Fibroblast of skin of left quadriceps (primary cell): ENCODE measurements at places on chromosomes 7 and 10.
A peak's percentile ranks its signal among the peaks of the same experiment; 100 is the strongest.

- no peak for DNase-seq
Measured at GRCh38 chr10:33100781-33101391, 142.9 kb upstream of the ITGB1 start.

DNA sequence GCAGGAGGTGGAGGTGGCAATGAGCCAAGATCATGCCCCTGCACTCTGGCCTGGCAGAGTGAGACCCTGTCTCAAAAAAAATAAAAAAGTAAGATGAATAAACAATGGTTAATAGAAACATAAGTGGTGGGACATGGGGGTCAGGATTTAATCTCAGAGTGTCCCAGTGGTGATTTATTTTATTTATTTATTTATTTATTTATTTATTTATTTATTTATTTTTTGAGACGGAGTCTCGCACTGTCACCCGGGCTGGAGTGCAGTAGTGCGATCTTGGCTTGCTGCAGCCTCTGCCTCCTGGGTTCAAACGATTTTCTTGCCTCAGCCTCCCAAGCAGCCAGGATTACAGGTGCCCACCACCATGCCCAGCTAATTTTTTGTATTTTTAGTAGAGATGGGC lies 482.6 kb upstream of the GALNT17 start:
- DNase-seq: no peak

GRCh38 chr10:77071956-77072355 lies 565.7 kb downstream of the KCNMA1 start:
- no peak for DNase-seq

DNA sequence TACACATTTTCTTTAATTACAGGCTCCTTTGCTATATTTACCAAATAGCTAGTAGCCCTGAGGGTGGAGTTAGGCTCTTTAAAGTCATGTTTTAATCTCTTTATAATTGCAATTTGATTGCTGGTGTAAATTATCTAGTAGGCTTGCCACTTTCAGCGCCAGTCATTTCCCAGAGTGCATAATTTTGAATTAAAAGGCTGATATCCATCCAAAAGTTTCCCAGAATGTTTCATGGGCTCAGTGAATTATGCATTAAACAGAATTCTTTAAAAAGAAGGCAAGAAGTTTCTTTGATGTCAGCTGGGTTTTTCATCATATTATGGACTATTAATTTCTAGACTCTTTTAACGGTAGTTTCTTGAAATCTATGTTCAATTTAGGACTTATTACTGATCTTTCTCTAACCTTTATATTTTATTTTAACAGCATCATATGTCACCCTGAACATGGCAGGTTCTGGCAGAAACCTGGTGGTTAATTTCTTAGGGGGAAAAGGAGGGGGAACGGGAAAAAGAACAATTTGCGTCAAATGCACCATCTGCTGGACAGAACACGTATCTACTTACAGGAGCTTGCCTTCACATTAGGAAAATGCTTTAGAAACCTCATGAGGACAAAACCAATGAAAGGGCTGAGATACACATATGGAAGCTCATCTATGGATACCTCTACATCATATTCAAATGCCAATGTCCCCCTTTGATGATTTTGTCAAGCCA lies 171.1 kb downstream of the GRM3 start:
- DNase-seq: no peak

- peak; percentile 61 for DNase-seq
Measured at GRCh38 chr10:96683065-96683464, 37.2 kb downstream of the PIK3AP1 start.

DNA sequence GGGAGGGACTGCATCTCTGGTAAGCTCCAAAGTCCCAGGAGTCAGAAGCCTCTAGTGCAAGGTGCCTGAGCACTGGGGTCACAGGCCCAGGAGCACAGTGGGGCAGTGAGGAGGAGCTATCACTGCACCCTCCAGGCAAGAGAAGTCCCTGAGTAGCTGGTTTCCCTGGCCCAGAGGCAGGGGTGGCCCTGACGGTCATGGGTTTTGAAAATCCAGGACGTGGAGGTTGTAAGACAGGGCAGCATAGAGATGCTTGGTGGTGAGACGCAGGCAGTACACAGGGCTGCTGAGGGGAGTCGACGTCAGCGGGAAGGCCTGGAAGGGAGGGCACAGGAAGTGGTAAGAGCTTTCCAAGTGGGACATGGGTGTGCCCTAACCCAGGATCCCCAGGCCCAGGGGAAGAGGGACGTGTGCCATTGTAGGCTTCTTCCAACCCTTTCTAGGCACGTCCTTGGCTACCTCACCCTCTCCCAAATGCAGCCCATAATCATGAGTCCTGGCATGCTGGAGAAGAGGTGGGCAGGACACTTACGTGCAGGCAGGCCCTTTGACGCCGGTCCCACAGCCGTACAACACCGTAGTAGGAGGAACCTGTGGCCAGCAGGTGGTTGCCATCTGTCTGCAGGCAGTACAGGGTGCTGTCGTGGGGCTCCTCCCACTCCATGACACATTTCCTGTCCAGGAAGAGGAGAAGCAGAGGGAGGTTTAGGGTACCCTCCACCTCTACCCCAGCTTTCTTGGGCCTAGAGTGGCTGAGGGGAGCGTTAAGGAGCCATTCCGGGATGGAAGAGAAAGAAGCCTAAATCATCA lies 23.2 kb downstream of the DPCD start:
- DNase-seq: no peak

DNA sequence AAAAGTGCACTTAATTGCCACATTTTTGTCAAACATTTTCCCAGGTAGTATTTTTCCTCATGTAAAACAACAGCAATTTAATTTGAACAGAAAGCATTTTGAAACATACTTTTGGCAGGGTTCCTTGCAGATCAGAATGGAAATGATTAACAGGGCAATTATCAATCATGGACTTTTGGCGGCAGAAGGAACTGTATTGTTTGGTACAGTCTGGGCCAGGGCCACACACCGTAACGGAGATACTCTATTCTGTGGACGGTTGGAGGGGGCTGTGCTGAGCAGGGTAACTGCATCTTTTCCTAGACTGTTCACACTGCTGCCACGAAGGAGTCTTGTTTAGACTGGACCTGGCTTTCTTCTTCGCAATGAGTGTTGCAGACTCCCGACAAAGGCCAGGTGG lies 62.3 kb downstream of the EGFR start:
- no peak for DNase-seq

GRCh38 chr7:38451840-38452239 lies 178.4 kb upstream of the TARP start:
- DNase-seq: no peak

GRCh38 chr10:9922126-9922870 lies 1095.4 kb upstream of the CELF2 start:
- DNase-seq: no peak

- no peak for DNase-seq
Measured at GRCh38 chr7:128036226-128036940, 5.1 kb upstream of the LRRC4 start.

DNA sequence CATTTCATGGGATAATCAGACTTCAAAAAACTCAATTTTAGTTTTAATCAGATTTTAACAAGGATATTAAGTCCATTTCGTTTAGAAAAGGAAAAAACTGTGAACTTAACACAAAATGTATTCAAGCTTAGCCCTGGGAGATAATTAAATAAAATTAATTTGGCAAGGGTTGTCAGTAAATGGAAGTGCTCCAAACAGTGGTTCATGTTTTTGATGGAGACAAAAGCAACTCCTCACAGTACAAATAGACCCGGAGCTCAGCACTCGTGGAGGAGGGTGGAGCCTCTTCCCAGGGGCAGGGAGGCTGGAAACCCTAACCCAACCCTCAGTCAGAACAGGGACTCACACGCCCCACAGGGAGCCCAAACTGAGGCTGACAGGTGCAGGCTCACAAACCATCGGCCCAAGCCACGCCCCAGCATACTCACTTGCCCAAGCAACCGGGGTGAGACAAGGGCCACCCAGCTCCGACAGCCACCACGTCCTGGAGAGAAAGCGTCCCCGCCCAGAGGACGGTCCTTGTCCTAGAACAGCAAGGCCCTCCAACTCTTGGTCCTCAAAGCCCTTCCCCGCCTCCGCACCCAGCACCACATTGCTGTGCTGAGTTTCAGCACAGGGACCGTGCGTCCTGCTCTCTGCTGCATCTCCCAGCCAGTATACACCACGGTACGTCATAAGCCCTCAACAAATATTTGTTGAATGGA lies 39.8 kb downstream of the MAD1L1 start:
- no peak for DNase-seq

- no peak for DNase-seq
Measured at GRCh38 chr7:71507680-71508602, 376.0 kb downstream of the GALNT17 start.

GRCh38 chr10:46240684-46241565 lies 45.9 kb upstream of the ANTXRL start:
- no peak for DNase-seq

GRCh38 chr7:42099470-42100155 lies 137.4 kb downstream of the GLI3 start:
- no peak for DNase-seq

- DNase-seq: no peak
Measured at GRCh38 chr10:66862687-66863258, 63.1 kb upstream of the LRRTM3 start.
